Thyroid gland (tissue), 4 donors: ENCODE measurements at places on chromosomes 11 and 22. TPM values are rescaled to one million over a fixed set of nuclear protein-coding genes. Genes with fewer than 3 reads are reported as not detected.

- peak; percentile 74 for DNase-seq
- no peaks in the 10 kb centered on the region for H3K27me3 ChIP-seq
- H3K4me1 ChIP-seq: no peaks in the 10 kb centered on the region
These were observed 33.0 kb downstream of the YWHAH start for GRCh38 chr22:31977141-31977841.

DNA sequence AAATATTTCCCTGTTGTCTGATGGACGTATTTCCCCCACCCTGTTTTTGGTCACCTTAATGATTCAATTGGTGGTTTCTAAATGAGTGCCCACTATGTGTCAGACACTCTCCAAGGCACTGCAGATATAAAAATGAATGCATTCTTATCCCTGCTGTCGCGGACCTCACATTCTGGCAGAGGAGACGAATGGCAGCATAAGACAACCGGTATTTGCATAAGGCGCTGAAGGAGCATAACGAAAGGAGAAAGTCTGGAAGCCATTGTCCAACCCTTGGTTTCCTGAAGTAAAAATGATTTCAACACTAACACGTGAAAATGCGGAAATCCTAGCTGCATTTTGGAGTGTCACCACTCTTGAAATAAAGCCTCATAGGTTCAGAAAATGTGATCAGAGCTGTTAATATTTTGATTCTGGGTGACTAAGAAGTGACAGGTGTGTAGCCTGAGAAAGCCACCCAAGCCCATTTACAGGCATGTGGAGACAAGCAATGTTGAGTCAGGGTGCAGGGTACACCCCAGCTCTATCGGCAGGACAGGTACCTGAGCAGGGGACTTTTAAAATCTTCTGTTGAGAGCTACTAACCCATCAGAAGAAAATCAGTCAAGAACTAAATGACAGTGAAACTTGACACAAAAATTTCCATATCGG is 10.1 kb upstream of the GAB2 start:
- no peak overlapping the region for H3K4me3 ChIP-seq
- no peak for DNase-seq
- peaks cover 4% of the 10 kb centered on the region for H3K4me1 ChIP-seq
- H3K36me3 ChIP-seq: no peaks in the 10 kb centered on the region

DNA sequence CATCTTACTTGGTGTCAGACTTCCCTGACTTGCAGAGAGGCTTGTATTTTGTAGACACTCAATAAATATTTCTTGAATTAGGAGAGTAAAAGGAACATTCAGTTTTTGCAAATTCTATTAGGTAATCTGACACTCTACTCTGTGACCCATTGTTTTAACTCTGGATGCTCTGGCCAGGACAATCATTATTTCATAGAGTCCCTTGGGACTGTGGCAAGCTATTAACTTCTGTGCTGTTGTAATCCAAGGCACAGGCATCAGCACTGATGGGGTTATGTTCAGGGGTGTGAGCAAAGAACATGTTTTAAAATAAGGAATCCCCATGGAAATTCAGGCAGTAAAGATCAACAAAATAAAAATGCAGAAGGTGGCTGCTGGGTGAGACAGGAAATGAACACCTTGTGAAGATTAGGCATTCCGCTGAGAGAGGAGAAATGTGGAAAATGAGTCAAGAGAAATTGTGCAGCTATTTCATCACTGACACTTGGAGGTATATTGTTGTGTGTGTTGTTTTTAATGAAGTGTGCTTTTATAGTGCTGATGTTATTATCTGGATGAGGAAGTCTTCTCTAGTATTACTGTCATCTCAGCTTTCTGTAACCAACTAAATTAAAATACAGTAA is 175.2 kb downstream of the WNT11 start:
- no peaks in the 10 kb centered on the region for H3K4me1 ChIP-seq
- DNase-seq: no peak
- no peaks in the 10 kb centered on the region for H3K36me3 ChIP-seq
- no peaks in the 10 kb centered on the region for H3K27me3 ChIP-seq

DNA sequence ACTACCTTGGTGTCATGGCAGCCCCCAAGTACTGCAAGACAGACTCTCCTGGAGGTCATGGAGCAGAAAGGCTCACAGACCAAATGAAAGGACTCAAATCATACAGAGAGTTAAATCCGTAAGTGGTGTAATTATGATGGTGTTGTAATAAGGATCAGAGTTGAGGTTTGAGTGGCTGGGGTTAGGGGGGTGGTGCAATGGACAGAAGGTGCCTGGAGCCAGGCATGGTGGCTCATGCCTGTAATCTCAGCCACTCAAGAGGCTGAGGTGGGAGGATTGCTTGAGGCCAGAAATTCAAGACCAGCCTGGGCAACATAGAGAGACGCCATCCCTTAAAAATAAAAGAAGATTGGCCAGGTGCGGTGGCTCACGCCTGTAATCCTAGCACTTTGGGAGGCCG is 18.7 kb downstream of the ART5 start:
- no peak for DNase-seq
- H3K36me3 ChIP-seq: no peaks in the 10 kb centered on the region
- H3K4me3 ChIP-seq: no peak overlapping the region
- H3K27me3 ChIP-seq: no peaks in the 10 kb centered on the region
- H3K27ac ChIP-seq: no peak overlapping the region

GRCh38 chr11:97973352-97973857 is 1047.3 kb upstream of the CNTN5 start:
- H3K36me3 ChIP-seq: no peaks in the 10 kb centered on the region
- no peaks in the 10 kb centered on the region for H3K27me3 ChIP-seq
- no peak overlapping the region for H3K27ac ChIP-seq
- no peaks in the 10 kb centered on the region for H3K4me1 ChIP-seq
- no peak for DNase-seq

DNA sequence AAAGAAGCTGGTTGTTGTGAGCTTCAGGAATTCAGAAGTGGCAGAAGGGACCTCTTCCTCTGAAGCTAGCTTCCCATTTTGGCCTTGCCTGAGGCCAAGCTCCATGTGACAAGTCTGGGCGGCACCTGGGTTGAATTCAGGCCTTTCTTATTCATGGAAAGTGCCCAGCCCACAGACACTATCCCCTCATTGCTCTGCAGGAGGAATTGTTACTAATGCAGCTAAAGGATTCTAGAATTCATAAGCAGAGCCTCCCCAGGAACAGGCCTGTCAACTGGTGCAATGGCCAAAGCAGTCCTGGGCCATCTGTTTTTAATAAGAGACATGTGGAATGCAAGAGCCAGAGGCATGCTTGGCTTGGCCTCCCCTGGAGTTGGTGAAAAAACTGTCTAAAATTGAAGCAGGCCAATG is 71.4 kb downstream of the SLC1A2 start:
- no peak overlapping the region for H3K27ac ChIP-seq
- H3K27me3 ChIP-seq: no peaks in the 10 kb centered on the region
- H3K36me3 ChIP-seq: no peaks in the 10 kb centered on the region
- no peak overlapping the region for H3K4me3 ChIP-seq

DNA sequence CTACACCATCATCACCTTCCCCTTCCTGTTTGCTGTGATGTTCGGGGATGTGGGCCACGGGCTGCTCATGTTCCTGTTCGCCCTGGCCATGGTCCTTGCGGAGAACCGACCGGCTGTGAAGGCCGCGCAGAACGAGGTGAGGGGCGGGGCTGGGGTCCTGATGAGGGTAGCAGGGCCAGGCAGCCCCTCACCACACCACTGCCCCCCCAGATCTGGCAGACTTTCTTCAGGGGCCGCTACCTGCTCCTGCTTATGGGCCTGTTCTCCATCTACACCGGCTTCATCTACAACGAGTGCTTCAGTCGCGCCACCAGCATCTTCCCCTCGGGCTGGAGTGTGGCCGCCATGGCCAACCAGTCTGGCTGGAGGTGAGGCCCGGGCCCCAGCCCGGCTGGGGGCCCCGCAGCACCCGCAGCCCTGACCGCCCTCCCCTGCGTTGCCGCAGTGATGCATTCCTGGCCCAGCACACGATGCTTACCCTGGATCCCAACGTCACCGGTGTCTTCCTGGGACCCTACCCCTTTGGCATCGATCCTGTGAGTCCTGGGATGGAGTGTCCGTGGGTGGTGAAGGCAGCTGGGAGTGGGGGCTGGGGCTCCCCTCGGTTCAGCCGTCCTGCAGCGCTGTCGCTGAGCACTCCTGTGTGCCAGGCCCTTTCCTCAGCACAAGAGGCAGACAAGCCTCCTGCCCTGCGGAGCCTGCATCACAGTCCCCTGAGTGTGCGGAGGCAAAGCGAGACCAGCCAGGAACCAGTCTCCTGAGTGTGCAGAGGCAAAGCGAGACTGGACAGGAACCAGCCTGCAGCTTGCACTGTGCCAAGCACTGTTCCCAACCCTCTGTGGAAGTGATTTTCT is 8.8 kb downstream of the TCIRG1 start:
- H3K4me1 ChIP-seq: peaks cover 17% of the 10 kb centered on the region
- peaks cover 21% of the 10 kb centered on the region for H3K36me3 ChIP-seq
- H3K4me3 ChIP-seq: no peak overlapping the region
- H3K27me3 ChIP-seq: no peaks in the 10 kb centered on the region
- H3K27ac ChIP-seq: no peak overlapping the region

- DNase-seq: no peak
- H3K27me3 ChIP-seq: no peaks in the 10 kb centered on the region
- H3K4me1 ChIP-seq: no peaks in the 10 kb centered on the region
These were observed 7.6 kb upstream of the CCKBR start for GRCh38 chr11:6251990-6252473.

- no peaks in the 10 kb centered on the region for H3K36me3 ChIP-seq
- peak; percentile 48 for DNase-seq
- peak overlapping the region; percentile 77 for H3K4me3 ChIP-seq
These were observed 561 bp downstream of the PGM2L1 start for GRCh38 chr11:74397501-74398243.

- H3K27me3 ChIP-seq: no peaks in the 10 kb centered on the region
- H3K36me3 ChIP-seq: no peaks in the 10 kb centered on the region
- no peak for DNase-seq
- H3K4me3 ChIP-seq: no peak overlapping the region
- H3K4me1 ChIP-seq: no peaks in the 10 kb centered on the region
These were observed 234.2 kb downstream of the BLID start for GRCh38 chr11:121881806-121882205.

DNA sequence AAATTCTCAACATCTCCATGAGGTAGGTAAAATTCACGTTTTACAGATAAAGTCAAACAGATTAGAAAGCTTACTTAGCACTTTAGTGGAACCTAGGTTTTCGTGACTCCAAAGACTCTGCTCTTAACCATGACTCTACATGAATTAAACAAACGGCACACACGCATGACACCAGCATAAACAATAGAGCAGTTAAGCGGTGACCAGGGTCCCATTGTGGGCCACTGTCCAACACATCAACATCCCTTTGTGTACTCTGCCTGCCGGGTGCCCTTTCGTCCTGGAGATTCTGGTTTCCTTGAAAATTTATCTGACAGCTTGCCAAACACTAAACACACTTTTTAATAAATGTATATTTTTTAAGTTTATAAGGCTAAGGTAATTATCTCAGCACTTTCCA is 941.7 kb downstream of the OPCML start:
- peaks cover 7% of the 10 kb centered on the region for H3K4me1 ChIP-seq
- H3K27me3 ChIP-seq: no peaks in the 10 kb centered on the region
- no peak overlapping the region for H3K27ac ChIP-seq
- H3K36me3 ChIP-seq: no peaks in the 10 kb centered on the region
- DNase-seq: no peak

TBX1 gene
- 7.6 TPM for total RNA-seq

TTC36 gene
- 0.78 TPM for total RNA-seq

KRTAP5-11 gene
- not detected for total RNA-seq

HEPHL1 gene
- total RNA-seq: 0.24 TPM
